ENCODE measurements at places on chromosomes 16 and 17.

DNA sequence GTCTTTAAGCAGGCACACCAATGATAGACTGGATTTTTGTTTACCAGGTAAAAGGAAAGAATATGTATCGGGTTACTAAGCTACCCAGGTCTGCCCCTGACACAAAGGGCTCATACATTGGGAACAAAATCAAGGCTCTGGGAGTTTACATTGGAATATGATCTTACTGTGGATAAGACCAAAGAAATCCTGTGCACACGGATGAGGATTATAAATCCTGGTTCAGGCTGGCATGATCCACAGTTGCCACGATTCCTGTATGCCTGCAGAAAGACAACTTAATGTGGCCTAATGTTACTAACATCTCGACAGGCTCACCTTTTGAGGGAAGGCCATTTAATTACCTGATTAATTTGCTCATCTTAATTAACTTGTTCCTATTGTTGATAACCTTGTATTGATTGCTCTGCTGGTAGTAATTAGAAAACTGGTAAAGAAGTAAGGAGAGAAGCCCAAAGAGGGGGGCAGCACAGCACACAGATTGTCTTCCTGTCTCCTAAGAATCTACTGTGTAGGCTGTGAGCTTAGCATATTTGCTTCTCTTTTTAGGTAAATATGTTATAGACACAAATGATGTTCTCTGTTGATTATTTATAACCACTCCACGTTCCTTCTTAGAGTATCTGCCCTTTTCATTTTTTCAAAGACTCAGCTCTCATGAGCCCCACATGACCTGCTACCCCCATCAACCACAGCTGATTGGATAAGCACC lies 51.0 kb upstream of the TOX3 start:
- DNase-seq: no peak

- DNase-seq: no peak
These were observed 852 bp downstream of the MARVELD3 start for GRCh38 chr16:71626858-71627213.

- peak; percentile 73 for DNase-seq
These were observed 275.8 kb downstream of the FOXL1 start for GRCh38 chr16:86854058-86854621.

DNA sequence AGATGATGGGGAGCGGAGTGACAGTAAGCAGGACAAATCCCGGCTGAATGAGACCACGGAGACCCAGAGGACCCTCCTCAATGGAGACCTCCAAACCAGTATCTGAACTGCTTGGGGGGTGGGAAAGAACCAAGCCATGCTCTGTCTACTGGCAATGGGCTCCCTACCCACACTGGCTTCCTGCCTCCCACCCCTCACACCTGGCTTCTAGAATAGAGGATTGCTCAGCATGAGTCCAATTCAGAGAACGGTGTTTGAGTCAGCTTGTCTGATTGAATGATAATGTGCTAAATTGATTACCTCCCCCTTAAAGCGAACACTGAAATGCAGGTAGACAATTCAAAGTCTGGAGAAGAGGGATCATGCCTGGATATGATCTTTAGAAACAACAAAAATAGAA lies 5.5 kb downstream of the SSTR2 start:
- DNase-seq: no peak

- DNase-seq: no peak
These were observed 10.6 kb upstream of the SUZ12 start for GRCh38 chr17:31926100-31926729.

- DNase-seq: no peak
These were observed 73.0 kb downstream of the BCAS3 start for GRCh38 chr17:60750640-60751039.

DNA sequence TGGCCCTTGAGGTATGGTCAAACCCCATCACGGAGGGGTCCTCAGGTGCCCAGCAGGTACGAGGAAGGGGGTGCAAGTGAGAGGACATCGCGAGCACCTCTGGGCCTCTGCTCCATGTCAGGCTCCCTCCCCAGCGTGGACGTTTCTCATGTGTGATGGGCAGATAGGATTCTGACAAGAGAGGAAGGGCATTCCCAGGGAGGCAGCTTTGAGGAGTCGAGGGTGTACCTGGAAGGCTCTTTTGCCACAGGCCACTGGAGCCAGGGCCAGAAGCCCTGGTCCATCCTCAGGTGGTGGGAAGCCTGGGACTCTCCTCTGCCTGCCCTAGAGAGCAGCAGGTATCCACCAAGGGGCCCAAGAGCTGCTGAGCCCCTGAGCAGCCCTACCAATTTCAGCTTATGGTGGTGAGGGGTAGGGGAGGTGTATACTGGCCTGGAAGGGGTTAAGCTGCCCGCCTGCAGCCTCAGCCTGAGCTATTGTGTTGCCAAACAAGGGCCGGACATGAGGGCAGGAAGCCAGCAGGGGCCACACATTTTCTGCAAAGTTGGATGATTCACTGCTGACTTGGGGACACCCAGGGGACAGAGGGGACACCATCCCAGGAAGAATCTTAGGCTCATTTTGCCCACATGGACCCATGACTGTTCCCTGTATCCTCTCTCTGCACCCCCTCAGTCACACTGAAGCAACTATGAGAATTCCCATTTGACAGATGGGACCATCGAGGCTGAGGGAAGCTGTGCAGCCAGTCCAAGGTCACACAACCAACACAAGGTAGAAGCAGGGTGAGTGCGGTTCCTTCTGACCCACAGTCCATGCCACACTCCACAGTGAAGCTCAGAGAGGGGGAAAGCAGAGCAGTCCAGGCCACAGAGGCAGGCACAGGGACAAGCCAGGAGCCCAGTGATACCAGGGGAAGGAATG lies 1.7 kb downstream of the CDH5 start:
- no peak for DNase-seq

DNA sequence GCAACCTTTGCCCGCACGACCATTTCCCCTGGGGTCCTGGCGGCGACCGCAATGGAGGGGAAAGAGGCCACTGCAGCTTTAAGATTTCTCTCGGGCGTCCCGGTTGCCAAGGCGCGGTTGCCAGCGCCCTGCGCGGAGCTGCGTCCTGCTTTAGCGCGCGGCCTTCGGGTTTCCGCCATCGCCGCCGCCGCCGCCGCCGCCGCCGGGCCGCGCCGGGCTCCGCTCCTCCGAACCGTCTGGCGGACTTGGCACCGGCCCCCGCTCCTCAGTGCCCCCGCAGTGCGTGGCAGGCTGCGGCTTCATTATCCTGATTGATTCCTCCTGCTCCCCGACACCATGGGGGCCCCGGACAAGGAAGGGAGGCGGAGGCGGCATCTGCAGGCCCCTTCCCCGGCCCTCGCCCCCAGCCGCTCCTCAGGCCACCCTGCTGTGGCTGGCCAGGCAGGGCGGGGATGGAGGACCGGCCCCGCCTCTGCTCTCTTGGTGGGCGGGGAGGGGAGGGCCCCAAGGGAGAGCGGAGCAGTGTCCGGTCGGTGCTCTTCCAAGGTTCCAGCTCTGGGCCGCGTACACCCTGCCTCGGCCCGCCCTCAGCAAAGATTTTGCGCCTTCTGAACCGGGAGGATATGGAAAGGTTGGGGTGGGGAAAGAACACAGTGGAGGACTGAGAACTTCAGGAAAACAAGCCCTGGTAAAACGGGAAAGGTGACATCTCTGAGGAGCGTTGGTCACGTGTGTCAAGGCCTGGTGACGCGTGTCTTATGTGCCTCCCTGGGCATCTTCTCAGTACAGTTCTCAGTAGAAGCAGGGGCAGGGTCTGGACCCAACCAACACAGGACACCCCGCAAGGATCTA lies 34.0 kb downstream of the NEUROD2 start:
- DNase-seq: peak; percentile 66

Measured in astrocyte of the spinal cord (primary cell).